ENCODE measurements at places on chromosomes 11 and 22.

GRCh38 chr11:47408598-47409439 is 429 bp downstream of the SLC39A13 start:
- peak; percentile 18 for DNase-seq

DNA sequence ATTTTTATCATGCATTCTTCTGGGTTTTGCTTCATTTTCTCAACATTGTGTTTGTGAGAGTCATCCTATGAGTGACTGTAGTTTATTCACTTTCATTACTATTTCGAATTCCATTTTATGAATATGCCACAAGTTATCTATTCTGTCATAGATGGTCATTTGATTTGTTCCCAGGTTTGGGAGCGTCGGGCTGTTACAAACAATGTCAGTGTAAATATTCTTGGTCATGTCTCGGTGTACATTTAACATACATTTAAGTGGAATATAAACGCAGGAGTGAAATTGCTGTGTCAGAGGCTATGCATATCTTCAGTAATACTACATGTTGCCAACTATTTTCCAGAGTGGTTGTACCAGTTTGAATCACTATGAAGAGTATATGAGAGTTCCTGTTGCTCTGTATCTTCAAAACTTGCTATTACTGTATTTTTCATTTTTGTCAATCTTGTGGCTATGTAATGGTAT is 2.4 kb downstream of the TRIM44 start:
- DNase-seq: no peak

- no peak for DNase-seq
These were observed 13.3 kb downstream of the TMEM258 start for GRCh38 chr11:61778920-61779650.

- no peak for DNase-seq
These were observed 123.6 kb downstream of the TRIM44 start for GRCh38 chr11:35786188-35786587.

DNA sequence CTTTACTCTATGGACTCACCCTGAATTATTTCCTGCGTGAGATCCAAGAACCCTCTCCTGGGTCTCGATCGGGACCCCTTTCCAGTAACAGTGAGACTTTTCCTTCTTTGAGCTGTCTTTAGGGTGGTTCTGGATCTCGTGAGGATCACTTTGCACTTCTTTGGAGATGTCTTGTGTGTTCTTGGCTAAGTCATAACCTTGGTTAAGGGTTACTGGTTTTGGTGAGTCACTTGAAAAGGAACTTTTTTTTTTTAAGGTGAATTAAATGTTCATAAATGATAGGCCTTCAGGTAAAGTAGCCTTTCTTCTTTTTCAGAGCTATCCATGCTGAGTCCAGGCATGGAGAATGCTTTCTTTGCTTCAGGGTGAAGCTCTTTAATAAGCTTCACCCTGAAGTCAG is 19.4 kb upstream of the GSTP1 start:
- DNase-seq: no peak

GRCh38 chr11:59053387-59053786 is 32.7 kb upstream of the GLYATL1B start:
- peak; percentile 13 for DNase-seq

DNA sequence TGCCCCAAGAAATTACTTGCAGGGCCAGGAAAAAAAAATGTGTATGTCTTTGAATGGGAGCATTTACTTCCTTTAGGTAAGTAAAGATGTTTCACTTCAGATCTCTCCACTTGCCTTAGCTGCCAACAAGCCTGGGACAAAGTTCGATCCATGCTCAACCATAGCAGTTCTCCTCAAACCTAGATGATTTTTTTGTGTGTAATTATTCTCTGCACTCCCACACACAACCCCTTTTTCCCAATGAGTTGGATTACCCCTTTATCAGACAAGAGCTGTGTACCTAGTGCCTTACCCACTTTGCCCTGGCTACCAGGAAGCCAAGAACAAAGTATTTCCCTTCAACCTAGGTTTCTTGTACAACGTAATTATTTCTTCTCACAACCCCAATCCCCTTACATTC is 35.6 kb downstream of the TPBGL start:
- no peak for DNase-seq

DNA sequence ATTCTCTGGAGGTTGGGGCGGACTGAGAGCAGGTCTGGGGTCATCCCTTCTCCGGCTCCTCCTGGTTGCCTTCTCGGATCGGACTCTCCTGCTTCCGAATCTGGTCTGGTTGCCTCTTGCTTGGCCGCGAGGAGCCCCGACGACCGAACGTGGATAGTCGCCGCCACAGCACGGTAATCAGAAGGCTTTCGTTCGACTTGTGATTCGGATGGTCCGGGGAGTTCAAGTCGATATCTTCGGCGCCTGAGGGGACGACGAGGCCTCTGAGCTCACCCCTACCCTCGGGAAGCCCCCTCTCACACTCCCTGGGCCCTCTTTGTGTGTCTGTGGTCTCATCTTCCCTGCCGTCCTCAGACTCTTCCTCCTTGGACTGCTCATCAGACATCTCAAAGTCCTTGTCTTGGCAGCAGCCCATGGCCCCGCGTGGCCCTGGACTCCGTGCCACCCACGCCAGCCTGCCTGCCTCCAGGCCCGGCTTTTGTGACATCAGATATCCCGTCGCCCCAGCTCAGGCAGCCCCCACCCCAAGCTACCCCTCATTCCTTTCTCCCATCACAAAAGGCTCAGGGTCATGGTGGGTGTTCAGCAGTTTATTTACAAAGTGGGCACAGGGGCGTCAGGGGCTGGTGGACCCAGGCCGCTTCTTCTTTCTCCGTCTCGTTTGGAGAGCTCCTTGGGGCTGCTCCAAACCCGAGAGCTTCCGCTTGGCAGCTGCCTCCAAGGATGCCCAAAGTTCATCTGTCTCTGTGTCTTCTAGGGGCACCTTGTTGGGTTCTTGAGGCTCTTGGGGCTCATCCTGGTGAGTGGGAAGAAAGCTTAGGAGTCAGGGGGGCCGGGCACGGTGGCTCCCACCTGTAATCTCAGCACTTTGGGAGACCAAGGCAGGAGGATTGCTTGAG is at the start of gene TEX54:
TSS of gene TEX54 (minus strand) at position 506 of the 899 bp plus-strand sequence.
- no peak for DNase-seq

GRCh38 chr22:25656724-25657123 is 85.3 kb upstream of the MYO18B start:
- no peak for DNase-seq

- DNase-seq: no peak
These were observed 14.6 kb downstream of the TBC1D22A start for GRCh38 chr22:46776876-46777608.

GRCh38 chr22:32319861-32320406 is 37.7 kb upstream of the RFPL3 start:
- DNase-seq: no peak

- DNase-seq: no peak
These were observed 5.5 kb downstream of the TTC28 start for GRCh38 chr22:28674121-28674563.

- no peak for DNase-seq
These were observed 12.1 kb downstream of the RTN4R start for GRCh38 chr22:20256027-20256426.

DNA sequence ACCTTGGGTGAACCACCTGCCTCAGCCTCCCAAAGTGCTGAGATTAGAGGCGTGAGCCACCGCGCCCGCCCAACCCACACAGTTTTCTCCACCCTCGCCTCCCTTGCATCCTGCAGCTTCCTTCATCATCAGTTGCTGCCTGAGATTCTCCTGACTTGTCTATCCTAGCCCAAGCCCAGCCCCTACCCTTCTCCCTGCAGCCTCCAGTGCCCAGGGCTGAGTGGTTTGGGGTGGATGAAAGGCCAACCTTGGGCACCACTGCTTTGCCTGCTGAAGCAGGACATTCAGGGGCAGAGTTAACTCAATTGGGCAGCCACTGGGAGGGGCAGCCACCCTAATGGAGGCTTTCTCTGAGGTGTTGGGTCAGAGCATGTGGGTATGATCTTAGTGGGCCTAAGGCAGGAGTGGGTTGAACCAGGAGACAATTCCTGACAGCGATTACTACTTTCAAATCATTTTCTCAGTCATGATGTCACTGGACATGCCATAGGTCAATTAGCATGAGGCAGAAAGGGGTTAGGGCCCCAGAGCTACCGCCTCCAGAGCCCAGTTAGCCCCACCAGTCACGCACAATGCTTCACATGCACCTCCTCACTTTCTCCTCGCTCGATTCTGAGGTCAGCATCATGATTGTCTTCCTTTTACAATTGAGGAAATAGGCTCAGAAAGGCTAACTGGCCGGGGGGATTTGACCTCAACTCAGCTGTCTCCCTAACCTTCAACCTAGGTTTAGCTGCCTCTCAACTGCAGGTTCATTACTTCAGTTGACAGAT is 1.0 kb upstream of the FKBP2 start:
- no peak for DNase-seq

DNA sequence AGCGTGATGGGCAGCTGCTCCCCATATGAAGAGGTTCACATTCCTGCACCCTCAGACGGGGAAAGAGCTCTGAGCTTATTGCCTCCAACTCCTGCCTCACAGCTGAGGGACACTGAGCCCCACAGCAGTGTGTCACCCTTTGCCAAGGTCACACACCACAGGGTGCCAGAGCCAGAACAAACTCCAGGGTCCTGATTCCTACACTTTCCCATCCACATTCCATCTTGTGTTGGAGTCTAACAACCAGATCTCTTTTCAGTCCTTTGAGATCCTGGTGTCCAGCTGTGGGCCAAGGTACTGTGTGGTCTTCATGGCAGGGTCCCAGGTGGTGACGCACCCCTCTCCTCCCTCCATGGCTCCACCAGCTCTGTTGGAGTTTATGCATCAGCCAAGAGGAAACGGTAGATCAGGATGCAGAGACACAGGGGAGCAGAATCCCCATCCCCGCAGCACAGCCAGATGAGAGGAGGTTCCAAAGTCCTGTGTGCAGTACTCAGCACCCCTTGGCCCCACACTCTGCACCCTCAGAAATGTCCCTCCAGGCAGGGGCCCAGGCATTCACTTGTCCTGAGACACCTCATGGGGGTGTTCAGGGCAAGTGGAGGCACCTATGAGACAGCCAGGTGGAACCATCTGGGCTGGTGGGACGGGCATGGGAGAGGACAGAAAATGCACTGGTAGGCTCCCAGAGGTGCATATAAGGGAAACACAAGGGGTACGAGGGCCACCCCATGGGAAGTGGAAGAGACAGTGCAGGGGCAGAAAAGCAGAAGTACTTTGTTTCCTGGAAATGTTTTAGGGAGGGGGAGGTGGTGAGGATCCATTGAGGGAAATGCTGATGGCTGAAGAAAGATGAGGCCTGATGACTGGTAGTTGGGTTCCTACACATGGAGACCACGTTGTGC is 32.6 kb upstream of the GNAZ start:
- DNase-seq: no peak

DNA sequence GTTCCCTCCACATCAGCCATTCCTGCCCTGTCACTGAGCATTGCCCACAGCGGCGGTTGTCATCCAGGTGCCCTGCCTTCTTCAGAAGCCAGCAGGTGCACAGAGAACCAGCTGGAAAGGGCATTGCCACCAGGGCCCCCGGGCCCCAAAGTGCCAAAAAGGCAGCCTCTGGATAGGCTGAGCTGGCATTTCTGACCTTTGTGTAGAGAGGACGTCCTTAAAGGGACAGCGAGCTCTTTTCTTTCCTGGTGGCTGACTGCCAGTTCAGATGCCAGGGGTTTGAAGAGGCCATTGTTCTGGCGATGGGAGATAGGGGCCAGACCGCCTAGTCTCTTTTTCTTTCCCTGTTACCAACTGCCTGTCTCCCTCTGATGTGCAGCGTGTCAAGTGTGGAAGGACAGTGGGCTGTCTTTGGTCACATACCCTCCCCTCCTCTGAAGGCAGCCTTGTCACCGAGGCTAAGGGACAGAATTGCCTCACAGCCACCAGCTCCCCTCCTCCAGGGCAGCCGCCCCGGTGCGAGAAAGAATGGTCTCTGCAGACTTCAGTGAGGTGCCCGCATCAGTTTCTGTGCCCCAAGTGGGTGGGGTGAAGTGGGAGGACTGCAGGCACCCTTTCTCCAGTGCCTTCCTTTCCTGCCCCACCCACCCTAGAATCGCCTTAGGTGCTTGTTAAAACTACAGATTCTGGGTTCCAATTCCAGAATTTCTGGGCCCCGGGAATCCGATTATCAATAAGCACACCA is 109.6 kb downstream of the SCN3B start:
- no peak for DNase-seq

GRCh38 chr11:77115956-77116355 is 12.1 kb upstream of the MYO7A start:
- DNase-seq: no peak

GRCh38 chr22:39268645-39269044 is 23.9 kb upstream of the PDGFB start:
- DNase-seq: no peak

- DNase-seq: no peak
These were observed 103.2 kb downstream of the XKR3 start for GRCh38 chr22:16721961-16722360.
